Left forelimb (tissue), 1 donor: ENCODE measurements at places on chromosomes 6 and 20.
A peak's percentile ranks its signal among the peaks of the same experiment; 100 is the strongest.

DNA sequence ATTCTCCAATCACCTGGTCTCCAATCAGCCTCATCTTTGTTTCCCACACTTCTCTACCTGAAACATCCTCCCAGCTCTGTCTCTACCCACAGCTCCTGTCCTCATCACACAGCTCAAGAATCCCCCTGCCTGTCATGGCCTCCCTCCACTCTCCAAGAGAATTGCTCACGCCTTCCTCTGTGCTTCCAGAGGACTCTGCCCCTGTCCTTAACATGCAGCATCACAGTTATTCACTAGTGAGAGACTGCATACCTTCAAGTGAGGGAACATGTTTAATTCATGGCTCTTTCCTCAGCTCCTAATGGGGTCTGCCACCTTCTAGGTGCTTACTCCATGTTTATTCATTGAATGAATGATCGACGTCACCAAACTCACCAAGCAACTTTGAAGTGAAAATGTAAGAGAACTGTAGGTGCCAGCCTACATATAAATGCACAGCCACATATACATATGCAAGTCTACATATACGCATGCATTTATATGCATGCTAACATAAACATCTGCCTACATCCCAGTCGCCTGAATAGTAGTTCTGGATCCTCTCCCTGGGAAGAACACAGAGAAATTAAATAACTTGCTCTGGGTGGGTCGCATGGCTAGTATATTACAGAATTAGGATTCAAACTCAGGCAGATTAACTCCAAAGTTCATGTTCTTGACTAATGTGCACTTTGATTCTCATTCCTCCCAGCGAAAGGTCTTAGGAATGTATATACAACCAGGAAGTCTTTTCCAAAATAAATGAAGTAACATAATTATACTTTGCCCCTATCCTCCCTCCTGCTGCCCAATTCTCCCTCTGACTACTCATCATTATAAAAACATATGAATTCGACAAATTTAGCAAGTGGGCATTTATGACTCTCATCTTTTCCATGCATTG is 295.6 kb downstream of the MAFB start:
- no peak for DNase-seq

- no peak for DNase-seq
These were observed 31.0 kb downstream of the NPEPL1 start for GRCh38 chr20:58723628-58723984.

GRCh38 chr6:25229671-25230321 is 49.4 kb upstream of the CARMIL1 start:
- no peak for DNase-seq

GRCh38 chr20:2342243-2342642 is 38.5 kb upstream of the TGM6 start:
- DNase-seq, result no peak

GRCh38 chr6:127221201-127221600 is 45.5 kb upstream of the RNF146 start:
- no peak for DNase-seq

DNA sequence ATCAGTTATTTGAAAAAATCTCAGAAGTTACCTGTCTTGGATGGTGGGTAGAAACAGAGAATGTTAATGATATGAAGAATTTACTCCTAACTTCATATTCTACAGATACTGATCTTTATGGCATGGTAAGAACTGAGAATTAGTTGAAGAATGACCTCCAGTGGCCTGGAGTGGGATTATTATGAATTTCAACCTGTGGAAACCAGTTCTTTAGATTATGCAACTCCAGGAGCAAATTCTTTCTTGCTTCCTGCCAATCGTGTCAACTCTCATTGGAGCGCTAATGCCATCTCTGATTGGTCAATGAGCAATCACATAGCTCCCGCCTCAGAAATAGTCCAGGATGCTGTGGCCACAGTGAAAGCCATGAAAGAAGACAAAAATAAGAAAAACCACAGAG is 40.6 kb downstream of the LYRM2 start:
- DNase-seq, result no peak

DNA sequence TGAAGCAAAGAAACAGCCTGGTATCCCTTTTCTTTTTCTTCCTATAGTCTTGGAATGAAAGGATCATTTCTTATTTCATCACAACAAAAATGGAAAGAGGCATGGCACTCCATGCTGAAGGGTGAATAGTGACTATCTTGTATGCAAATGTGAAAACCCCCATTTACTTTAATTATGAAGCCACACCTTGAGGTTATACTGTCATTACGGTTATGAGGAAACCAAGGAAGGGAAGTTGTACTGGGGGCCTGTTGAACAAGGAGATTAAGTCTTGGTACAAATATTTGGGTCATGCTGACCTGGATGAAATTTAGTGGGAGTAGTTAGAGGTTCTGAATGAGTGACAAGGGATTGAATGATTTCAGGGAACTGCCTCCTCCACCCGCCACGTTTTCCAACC is 8.7 kb upstream of the STXBP5 start:
- no peak for DNase-seq

DNA sequence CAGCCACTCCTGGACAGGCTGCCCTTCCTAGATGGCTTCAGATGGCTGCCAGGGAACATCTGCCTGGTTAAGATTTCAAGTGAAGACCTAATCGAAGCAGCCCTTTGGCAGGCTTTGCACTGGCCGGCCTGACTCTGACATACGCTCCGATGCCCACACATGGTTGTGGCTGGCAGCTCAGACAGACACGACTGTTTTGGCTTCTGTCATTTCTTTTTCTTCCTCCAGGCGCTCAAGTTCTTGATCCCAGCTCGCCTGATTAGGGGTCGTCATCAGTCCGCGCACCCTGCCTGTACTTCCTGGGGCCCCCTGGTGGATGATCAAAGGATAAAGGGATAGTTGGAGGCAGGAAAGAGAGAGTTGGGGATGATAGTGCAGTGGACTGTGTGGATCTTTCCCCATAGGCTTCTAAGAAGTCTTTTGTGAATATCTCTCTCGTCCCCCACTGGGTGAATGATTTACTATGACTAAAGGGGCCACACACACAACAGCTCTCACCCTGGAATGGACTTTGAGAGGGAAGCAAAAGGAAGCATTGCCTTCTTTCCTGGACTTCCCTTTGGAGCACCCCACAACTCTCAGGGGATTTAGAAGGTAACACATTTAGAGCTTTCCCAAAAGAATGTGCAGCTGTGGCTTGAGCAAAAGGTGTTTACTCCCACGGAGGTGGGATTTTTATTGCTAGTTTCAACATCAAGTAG is 21.4 kb upstream of the TRAM2 start:
- peak; percentile 81 for DNase-seq

DNA sequence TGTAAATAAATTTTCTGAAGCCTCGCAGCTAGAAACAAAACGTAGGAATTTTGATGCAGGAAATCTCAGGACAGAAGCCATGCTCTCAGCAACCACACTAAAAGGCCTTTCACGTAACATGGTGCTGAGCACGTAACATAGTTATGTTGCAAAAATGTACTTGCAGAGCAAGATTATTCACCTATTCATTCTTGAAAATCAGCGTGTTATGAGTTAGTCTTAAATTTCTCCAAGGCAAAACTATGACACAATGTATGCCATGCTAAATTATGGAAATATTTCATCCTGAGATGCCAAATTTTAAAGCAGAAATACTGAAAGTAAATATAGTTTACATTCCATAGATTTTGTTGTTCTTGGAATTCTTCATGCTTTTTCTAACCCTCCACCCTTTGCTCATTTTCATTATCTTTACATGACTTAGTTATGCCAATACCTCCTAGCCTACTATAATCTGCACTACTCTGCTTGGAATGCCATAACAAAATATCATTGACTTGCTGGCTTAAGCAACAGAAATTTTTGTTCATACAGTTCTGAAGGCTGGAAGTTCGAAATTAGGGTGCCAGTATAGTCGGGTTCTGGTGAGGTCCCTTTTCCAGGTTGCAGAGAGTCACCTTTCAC is 179.8 kb upstream of the BMP5 start:
- DNase-seq, result no peak

DNA sequence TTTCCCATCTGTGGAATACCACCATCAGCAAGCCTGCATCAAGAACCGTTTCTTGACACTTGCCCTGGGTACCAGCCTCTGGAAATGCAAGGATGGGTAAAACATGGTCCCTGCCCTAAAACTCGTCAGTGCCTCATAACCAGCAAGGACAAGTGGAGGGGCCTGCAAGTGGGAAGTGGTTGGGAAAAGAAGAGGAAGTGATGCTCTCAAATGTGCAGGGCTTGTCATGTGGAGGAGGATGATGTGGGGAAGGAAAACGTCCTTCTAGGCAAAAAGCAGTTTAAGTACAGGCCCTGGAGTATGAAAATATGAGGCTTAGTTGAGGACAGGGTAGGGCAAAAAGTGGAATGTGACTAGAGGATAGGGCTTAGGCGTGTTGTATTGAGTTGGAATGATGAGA is 19.0 kb downstream of the RREB1 start:
- DNase-seq, result no peak

DNA sequence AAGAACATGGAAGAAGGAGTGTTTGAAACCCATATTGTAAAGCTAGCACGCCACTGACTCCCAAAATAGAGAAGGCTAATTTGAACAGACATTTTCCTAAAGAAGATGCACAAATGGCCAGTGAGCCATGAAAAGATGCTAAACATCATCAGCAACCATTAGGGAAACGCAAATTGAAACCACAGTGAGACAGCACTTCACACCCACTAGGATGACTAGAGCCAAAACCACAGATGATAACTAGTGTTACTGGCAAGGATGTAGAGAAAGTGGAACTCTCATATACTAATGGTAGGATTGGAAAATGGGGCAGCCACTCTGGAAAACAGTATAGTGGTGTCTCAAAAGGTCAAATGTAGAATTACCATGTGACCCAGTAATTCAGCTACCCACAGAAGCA is 58.2 kb downstream of the BMP7 start:
- DNase-seq, result no peak

DNA sequence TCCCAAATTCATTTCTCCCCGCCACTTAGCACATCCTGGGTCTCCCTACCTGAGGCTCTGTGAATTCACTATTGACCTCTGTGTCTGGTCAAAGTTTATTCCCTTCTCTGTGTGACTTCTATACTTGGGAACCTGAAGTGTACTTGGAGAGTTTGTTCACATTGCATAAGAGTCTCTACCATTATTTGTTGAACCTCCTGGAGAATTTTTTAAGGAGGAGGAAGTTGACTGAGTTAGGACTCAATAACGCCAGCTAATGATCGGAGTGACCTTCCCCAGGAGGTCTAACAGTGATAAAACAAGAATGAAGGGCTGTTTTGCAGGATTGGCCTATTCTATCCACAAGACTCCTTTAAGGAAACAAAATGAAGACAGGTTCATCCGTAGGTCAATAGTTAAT is 23.6 kb downstream of the STMND1 start:
- no peak for DNase-seq

- no peak for DNase-seq
These were observed 201.3 kb downstream of the AKAP7 start for GRCh38 chr6:131336596-131336995.

DNA sequence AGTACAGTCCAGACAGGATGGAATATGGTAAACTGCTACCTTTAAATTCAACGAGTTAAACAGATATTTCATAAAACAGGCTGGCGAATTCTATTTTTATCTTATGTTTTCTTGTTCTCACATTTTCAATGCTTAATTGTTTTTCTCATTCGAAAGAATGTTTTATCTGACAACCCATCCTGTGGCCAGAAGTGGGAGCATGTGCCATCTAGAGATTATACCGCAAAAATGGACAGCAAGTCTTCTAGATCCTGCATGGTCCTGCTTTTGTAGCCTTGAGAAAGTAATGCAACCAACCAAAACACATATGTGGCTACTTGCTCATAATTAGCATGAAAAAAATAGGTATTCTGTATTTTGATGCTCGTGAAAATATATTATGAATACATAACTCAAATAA is 30.7 kb downstream of the TUBB2B start:
- no peak for DNase-seq

DNA sequence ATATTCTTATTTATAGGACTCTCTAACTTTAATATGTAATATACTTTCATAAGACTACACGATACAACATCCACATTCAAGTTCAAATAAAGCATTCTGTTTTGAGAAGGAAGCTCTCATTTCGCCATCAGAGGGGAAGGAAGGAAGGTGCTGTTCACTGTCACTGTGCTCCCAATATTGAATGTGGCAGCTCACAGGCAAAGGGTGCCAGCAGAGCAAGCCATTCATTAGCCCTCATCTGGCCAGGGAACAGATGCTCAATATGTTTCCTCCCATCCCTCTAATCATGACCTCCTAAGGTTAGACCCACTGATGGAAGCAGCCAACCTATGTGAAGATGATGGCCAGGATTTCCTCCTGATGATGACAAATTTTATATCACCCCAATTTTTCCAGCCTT is 154.4 kb downstream of the DST start:
- no peak for DNase-seq

DNA sequence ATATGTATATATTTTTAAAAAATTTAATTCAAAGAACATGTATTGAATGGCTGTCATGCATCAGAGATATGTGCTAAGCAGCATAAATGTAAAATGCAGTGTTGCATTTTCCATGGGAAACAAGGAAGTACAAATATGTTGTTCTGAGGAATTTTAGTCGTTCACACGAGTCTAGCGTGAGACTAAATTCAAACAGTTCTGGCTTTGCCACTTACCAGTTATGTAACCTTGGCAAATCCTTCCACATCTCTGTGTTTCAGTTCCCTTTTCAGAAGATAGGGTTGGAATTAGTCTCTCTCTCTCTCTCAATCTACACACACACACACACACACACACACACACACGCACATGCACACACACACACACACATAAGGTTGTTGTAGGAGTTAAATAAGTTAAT is 305.4 kb downstream of the UTRN start:
- no peak for DNase-seq

- no peak for DNase-seq
These were observed 199.9 kb upstream of the PRDM1 start for GRCh38 chr6:105886066-105886813.

- DNase-seq, result peak; percentile 76
These were observed at the start of gene HS3ST5 for GRCh38 chr6:114342826-114343781. Gene HS3ST5 (minus strand): TSS chr6:114343023. CDS start chr6:114062845, 280,178 bp downstream.

GRCh38 chr6:44512868-44513741 is 125.6 kb downstream of the CDC5L start:
- DNase-seq, result no peak

- no peak for DNase-seq
These were observed 47.7 kb upstream of the PLCB4 start for GRCh38 chr20:9021216-9021615.

- DNase-seq, result no peak
These were observed 155.9 kb downstream of the QRSL1 start for GRCh38 chr6:106785298-106785697.

DNA sequence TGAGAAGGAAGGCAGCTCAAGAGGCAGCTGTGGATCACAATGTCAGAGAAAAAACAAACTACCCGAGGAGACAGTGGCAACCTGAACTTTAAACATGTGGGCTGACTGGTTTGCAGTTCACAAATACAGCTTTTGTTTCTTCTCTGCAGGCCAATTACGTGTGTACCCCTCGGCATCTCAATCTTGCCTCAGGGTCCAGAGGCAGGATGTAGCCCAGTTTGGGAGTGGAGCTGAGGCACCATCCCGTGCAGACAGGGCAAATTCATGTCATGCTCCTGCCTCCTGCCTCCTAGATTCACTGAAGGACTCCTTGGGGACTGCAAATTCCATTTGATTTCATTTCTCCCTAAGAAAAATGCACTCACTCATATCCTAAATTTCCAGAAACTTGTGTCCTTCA is 94.2 kb upstream of the KCNK16 start:
- DNase-seq, result no peak

GRCh38 chr20:63094767-63095499 is 88.2 kb upstream of the BHLHE23 start:
- peak; percentile 49 for DNase-seq
